ENCODE measurements at places on chromosomes 3 and 15. TPM values are rescaled to one million over a fixed set of nuclear protein-coding genes. Genes with fewer than 3 reads are reported as not detected.

GRCh38 chr15:100616700-100617099 is 14.3 kb downstream of the ASB7 start:
- DNase-seq: no peak

DNA sequence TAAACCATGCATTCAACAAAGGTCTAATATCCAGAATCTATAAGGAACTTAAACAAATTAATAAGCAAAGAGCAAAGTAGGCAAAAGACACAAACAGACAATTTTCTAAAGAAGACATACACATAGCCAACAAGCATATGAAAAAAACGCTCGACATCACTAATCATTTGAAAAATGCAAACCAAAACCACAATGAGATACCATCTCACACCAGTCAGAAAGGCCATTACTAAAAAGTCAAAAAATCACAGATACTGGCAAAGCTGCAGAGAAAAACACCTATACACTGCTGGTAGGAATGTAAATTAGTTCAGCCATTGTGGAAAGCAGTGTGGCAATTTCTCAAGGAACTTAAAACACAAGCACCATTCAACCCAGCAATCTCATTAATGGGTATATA is 53.8 kb downstream of the FSIP1 start:
- no peak for DNase-seq

GRCh38 chr3:15977598-15978232 is 179.9 kb upstream of the ANKRD28 start:
- DNase-seq: no peak

GRCh38 chr3:158337110-158337509 is 227.2 kb downstream of the RSRC1 start:
- no peak for DNase-seq

DNA sequence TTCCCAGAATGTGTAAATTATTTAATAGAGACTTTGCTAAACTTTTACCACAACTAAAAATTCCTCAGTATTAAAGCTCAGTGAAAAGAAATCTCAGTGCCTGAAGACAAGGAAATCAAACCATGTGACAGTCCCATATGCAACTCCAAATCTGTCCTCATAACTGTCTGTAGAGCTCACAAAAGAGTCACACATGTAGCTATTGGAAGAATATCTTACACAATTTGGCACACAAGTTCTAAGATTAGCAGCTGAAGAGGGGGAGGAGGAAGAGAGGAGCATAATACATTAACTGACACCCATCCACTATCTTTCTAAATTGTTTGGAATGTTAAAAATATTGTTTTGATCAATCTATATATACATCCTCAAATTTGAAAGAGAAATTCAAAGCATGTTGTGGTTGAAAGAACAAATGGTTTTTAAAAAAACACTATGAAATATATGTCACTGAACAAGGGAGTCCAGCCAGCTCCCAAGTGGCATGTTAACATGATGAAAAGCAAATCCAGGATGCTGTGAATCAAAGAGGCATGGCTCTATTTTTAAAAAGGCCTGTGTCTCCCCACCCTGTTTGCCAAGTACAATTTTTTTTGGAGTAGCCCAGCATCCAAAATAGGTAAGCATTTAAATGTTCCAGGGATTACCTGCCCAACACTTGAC is 126.3 kb upstream of the NANOGP8 start:
- no peak for DNase-seq

DNA sequence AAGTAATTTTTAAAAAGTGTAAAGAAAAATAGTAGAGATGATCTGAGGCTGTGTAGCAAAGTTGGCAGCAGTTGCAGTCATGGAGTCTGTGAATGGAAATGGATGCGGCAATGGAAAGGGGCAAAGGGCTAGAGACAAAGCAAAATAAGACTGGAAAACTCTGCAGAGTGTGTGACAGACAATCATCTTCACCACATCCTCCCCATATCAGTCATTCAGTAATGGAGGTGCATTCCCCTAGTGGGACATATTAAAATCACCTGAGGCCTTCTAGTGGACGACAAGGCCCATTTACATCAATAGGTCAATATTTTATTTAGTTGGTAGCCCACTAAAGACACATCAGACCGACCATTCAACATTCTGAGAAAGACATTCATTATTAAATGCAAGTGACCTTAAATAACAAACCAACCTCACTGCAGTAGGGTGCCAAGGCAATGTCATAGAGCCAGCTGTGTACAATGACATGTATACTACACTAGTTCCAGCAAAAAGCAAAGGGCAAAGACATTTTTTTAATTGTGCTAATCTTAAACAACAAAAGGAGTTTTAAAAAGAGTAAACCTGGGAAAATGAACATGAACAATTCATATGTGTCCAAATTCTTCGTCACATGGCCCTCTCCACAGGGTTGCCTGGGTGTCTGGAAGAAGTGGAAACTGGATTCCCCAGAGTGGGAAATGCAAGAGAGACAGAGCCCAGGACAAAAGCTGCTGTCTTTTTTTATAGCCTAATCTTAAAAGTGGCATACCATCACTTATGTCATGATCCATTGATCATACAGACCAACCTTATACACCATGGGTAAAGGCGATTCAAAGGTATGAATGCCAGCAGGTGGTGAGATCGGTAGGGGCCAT is 15.6 kb upstream of the RAP2B start:
- no peak for DNase-seq

GRCh38 chr15:65209701-65210643 is 1.3 kb downstream of the CILP start:
- no peak for DNase-seq

The PRTG gene
- total RNA-seq: 4.7 TPM

DNA sequence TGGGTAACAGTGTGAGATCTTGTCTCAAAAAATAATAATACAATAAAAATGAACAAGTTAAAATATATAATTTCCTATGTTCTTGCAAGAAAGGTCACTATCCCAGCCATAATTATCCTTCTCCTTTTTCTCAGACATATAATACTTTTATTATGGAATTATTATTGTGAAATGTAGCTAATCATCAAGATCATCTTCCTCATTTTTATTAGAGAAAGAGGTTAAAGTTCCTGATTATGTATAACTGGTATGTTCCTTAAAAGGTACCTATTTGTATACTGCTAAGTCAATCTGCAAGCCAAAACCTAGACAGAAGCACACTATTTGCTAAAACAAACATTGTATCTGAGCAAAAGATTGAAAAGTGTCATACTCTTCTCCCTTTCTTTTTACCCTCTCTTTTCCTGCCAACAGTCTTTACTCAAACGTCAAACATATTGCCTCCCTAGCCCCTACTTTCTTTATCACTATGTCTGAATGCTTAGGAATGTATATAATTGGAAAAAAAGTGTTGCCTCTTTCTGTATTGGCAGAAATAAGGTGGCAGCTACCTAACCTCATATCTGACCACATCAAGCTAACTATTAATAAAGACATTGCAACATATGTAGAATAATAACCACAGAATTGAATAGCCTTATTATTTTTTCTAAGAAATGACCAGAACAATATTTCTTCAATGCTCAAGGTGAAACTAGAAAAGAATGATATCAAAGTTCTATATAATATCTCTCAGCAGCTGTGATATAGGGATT is 18.5 kb downstream of the SEC11A start:
- DNase-seq: no peak

The SMAD6 gene
- total RNA-seq: 31.8 TPM

The DGKG gene
- total RNA-seq: 2.5 TPM

The CTXN2 gene
- not detected for total RNA-seq

GRCh38 chr3:11362600-11362999 is 90.4 kb downstream of the ATG7 start:
- no peak for DNase-seq

The ERICH6 gene
- under 0.01 TPM for total RNA-seq

DNA sequence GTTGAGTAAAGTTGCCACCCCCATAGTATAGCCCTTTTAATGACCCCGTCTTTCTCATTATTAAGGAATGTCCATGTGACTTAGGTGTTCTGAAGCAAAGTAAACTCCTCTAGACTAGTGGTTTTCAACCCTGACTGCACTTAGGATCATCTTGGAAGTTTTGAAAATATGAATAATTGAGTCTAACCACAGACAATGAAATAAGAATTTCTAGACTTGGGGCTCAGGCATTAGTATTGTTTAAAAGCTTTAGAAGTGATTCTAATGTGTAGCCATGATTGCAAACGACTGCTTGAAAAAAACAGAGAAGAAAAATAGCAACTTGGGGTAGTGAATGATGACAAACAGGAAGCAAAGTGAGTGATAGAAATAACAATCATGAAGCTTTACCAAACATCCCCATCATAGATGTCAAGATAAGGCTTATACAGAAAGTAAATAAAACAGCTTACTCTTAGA is 35.0 kb downstream of the ALCAM start:
- no peak for DNase-seq

The GP5 gene
- 0.36 TPM for total RNA-seq

The SLC27A2 gene
- not detected for total RNA-seq

DNA sequence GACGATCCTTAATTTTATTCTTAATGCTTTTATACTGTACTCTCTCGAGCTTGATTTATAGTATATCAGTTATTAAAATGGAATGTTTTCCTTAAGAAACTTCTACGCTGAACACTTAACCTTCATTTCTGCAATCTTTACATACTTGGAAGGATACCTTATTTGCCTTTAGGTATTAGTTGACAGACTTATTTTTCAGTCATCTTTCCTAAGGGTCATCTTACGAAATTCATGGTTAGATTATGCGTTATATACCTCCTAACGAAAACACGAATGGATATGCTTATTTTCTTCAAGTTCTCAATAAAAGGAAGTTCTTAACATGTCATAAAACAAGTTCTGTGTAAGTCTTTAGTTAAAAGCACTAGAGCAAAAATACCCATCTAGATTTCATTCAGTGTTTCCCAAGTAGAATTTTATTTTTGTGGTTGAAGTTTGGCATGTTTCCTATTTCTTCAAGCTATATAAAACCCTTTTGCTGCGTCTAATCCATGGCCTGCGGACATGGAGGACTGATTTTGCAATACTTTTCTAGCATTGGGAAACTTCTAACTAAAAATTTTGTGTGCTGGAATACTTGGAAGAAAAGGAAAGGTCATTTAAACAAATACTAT is 231.3 kb downstream of the TP63 start:
- DNase-seq: no peak

DNA sequence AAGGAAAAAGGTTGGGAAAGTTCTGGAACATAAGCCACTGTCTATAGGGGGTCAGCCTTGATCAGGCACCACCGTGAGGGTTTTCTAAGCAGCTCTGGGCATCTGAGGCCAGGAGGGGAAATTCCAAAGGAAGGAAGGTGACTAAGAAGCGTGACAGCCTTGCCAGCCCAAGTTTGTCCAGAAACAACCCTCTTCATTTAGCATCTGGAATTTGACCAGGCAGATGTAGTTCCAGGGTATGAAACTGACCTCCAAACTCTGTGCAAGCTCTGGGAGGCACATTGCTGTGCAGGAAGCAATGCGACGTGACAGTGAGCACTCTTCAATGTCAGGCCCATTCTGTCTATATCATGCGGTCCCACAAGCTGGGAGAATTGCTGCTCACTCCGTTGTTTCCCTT is 85.4 kb upstream of the TPM1 start:
- peak; percentile 88 for DNase-seq

- DNase-seq: no peak
Observed at GRCh38 chr15:68211656-68212320, 6.7 kb upstream of the CALML4 start.

DNA sequence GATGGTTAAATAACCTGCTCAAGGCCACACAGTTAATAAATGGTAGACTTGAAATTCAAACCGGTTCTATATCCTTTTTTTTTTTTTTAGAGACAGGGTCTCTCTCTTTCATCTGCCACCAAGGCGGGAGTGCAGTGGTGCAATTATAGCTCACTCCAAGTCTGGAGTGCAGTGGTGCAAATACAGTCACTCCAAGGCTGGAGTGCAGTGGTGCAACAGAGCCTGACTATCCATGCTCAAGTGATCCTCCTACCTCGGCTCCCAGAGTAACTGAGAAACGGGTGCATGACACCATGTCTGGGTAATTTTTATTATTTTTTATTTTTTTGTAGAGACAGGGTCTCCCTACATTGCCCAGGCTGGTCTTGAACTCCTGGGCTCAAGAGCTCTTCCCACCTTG is 23.4 kb downstream of the DPP8 start:
- no peak for DNase-seq

The ZNF80 gene
- total RNA-seq: not detected

The SPTSSB gene
- not detected for total RNA-seq

DNA sequence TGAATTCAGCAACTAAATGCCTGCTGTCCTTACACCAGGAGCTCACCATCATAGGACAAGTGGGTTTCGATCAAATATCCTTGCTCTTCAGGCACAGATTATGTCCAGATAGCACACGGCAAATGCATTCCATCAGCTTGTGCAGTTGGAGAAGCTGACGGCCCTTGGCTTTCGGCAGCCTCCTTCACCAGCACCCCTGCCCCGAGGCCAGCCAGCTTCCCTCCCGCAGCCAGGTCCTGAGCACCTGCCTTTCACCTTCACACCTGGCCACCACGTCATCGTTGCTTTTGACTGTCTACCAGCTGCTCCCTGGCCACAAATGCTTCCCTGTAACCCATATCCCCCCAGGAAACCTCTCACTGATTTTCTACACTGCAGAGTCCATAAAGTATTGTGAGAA is 355.5 kb downstream of the OCA2 start:
- DNase-seq: no peak

The C2CD4B gene
- total RNA-seq: not detected

The PPM1L gene
- total RNA-seq: 4.3 TPM

- DNase-seq: no peak
Observed at GRCh38 chr3:173584838-173585831, 187.6 kb downstream of the NLGN1 start.

DNA sequence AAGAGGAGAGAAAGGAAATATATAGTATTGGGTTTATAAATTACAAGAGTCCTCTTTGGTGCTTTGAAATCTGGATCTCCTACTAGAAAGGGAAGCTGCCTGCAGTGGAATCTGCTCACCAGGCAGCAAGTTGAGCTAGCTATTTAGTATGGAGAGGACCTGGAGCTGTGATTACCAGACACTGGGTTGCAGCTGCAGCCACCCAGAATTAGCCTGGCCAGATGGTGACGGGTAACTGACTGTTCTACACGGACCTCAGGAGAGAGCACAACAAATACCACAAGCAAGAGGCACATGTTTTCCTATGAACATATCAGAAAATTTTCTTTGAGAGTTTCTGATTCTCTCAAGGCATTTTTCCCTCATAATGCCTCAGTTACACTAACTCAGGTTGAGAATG is 46.5 kb downstream of the SYNPR start:
- DNase-seq: no peak

DNA sequence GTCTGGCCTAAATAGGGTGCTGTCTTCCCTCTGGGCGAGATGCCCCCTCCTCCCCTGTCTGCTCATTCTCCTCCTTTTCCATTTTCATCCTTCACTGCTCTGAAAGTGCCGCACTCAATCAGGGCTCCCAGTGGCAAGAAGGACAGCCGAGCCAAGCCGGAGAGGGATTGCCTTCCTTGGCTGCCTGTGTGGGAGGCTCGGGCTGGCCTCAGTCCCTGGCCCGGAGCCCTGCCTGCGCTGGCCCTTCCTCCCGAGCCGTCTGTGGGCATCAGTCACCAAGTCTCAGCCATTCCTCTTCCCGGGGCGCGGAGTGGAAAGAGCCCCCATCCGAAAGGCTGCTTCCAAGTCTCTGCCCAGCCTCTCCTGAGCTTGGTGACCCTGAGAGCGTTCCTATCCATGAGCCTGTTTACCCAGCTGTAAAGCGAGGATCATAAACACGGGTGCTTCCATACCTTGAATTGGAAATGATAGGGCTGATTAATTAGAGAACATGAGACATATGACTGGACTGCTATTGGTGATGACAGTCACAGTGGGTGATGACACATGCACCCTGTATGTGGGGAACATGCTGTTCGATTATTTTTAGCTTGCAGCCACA is 59.1 kb upstream of the TLE3 start:
- peak; percentile 91 for DNase-seq

The DOCK3 gene
- total RNA-seq: 0.36 TPM

The RCCD1 gene
- 11.2 TPM for total RNA-seq
